Activated CD4-positive, alpha-beta T cell treated with anti-CD3 and anti-CD28 coated beads for 4 hours (primary cell): ENCODE measurements at places on chromosomes 11 and 22.

DNA sequence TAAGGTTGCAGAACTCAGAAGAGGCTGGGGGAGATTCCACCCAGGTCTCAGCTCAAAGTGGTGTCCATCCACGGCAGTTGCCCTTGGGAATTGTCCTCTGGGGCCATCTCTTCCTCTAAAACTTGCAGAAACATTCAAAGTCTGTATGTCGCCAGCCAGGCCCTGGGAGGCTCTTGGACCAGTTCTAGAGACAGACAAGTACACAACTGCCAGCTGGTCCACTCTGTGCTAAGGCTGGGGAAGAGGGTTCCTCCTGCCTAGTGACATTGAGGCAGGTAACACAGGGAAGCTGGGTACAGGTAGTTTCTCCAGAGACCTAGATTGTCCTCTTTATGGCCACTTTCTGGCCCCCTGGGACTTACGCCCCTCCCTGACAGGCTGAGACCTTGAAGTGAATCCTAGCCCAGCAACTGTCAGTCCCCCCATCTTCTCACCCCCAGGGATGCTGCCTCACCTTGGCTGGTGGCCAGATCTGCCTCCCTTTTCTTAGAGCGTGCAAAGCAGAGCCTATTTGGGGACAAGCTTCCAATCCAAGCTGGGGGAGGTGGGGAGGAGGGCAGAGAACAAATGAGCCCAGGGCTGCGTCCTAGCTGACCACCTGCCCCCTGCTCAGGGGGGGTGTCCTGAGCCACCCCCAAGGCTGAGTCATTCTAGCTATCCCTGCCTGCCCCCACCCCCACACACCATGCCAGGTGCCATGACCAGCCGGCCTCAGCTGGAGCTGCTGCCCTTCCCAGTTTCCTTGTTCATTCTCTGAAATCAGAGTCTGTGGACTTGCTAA is 8.4 kb downstream of the FAM83F start:
- DNase-seq = no peak

- no peak for DNase-seq
Measured at GRCh38 chr22:50625131-50625567, 2.8 kb downstream of the ARSA start.

GRCh38 chr11:59560290-59560701 is 49.0 kb downstream of the OR4D9 start:
- no peak for DNase-seq

GRCh38 chr22:38569181-38569971 is 607 bp downstream of the DMC1 start:
- no peak for DNase-seq

- no peak for DNase-seq
Measured at GRCh38 chr11:32267679-32268187, 167.6 kb downstream of the WT1 start.

- DNase-seq = no peak
Measured at GRCh38 chr11:72309641-72310040, 65.7 kb upstream of the PHOX2A start.

GRCh38 chr11:100855466-100856067 is 168.5 kb downstream of the ARHGAP42 start:
- no peak for DNase-seq

GRCh38 chr11:65639623-65640482 is 2.0 kb downstream of the SIPA1 start:
- DNase-seq = peak; percentile 42

DNA sequence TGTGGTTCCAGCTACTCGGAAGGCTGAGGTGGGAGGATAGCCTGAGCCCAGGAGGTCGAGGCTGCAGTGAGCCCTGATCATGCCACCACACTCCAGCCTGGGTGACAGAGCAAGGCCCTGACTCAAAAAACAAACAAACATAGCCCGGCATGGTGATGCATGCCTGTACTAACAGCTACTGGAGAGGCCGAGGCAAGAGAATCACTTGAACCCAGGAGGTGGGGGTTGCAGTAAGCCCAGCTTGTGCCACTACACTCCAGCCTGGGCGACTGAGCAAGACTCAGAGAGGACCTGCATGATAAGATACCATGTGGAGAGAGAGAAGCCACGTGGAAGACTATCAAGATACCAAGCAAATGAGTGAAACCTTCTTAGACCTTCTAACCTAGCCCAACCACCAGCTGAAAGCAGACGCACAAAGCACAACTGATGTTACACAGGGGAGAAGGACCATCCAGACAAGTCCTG is 36.1 kb downstream of the AMBRA1 start:
- no peak for DNase-seq

DNA sequence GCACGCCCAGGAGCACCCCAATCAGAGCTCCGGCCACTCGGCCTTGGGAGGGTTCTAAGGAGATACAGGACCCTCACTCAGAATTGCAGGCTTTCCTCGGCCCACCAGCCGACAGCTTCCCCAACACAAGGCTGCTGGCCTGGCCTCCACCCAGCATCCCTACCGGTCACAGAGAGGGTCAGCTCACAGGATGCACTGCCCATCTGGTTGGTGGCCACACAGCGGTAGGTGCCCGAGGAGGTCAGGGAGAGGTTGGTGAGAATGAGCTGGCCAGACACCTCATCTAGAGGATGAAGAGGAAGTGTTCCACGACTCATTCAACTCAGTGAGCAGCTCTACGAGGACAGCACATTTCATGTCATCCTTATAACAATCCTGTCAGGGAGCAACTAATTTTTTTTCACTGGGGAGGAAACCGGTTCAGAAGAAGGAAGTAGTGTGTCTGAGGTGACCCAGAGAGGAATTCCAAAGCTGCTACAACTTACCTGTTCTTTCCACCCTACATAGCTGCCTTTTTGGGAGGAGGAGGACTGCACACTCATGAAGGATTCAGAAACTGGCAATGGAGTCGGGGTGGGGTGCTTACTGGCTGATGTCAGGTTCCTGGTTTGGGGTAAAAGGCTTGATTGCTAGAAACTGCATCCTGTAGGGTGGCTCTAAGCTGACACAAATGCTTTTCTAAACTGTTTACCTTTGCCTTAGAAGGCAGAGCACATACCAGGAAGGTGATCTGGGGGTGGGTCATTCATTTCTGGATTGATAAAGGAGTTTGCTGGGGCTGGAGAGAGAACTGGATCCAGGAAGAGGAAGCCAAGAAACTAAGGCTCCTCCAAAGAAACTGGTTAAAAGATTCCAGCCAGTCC is 3.3 kb downstream of the VSIG2 start:
- DNase-seq = no peak

DNA sequence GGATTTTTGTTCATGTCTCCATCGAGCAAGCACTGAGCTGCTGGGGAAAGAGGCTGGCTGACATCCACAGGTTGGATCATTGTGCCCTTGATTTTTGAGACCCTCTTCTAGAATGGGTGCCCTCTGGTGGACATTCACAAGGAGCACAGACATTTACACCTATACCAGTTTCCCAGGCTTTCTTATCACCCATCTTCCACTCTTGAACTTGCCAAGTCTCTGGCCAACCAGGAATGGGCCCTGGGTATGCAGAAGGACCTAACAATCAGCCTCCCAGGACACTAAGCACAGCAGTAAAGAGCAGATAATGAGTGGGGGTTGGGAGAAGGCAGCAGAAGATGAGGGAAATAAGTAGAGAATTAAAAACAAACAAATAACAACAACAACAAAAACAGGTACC is 5.7 kb upstream of the INTS4 start:
- DNase-seq = peak; percentile 34

- no peak for DNase-seq
Measured at GRCh38 chr11:106397787-106398501, 320.5 kb downstream of the AASDHPPT start.

- peak; percentile 54 for DNase-seq
Measured at GRCh38 chr11:47394322-47395222, 13.8 kb upstream of the SLC39A13 start.

- no peak for DNase-seq
Measured at GRCh38 chr11:111654601-111655000, 52.4 kb downstream of the SIK2 start.

GRCh38 chr11:111384494-111384893 is 5.4 kb upstream of the POU2AF1 start:
- DNase-seq = no peak

GRCh38 chr22:32281072-32281471 is 25.9 kb upstream of the SLC5A4 start:
- no peak for DNase-seq

DNA sequence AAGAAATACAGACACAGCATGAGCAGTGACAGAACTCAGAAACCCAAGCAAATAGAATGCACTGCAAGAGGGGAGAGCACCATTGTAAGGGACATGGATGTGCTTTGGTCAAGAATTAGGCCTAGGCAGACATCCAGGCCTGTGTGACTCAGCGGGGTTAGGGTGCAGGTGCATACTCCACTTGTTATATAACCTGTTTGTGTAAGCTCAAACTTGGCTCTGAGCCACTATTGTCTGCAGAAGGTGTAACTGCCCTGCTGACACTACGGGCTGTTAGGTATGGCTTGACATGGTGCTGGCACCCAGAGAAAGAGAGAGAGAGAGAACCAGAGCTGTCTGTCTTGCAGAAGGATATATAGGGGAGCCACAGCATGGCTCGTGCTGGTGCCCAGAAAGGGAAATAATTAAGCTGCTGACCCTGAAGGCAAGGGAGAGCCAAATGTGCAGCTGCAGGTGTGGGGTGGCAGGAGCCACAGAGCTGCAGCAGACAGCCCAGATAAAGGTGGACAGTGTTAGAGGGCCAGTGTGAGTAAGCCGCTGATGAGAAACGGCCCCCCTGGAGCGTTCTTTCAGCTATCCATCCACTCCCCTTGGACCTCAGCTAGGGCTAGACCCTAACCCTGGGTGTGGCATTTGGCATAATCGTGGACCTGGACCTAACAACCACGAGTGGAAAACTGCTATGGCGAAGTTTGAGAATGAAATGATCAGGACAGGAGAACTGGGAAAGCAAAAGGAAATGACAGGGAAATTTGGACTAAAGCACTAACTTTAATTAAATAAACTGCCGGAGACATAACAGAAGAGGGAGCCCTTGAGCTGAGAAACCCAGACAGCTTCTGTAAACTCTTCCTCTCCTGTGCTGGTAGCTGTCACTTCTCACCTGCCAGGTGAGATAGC is 253.0 kb upstream of the CCDC179 start:
- no peak for DNase-seq

GRCh38 chr11:115623021-115623451 is 118.8 kb upstream of the CADM1 start:
- DNase-seq = no peak

DNA sequence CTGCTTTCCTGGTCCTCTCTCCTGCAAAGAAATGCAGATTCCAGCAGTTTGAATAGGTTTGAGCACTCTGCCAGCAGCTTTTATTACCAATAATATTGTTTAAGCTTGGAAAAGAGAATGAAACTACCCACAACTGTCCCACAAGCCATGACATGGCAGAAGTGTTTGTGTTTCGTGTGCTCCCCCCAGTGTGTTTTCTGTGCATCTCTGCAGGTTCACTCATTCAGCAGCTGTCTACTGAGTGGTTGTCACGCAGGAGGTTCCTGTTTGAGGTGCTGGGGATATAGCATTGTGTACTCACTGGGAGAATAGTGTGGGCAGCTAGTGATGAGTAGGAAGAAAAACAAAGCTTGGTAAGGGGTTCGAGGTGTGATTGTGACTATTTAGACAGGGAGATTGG is 55.3 kb upstream of the SUSD2 start:
- no peak for DNase-seq

- no peak for DNase-seq
Measured at GRCh38 chr22:27883656-27884350, 35.3 kb downstream of the PITPNB start.
